ENCODE measurements at places on chromosomes 7 and 10. TPM values are rescaled to one million over a fixed set of nuclear protein-coding genes. Genes with fewer than 3 reads are reported as not detected.

The COPS6 gene
- total RNA-seq, result 35.2 TPM

- DNase-seq, result no peak
These were observed 11.6 kb downstream of the ABCA13 start for GRCh38 chr7:48182718-48183369.

GRCh38 chr7:104859754-104860426 is 154.1 kb upstream of the KMT2E start:
- DNase-seq, result no peak

- no peak for DNase-seq
These were observed 303.1 kb downstream of the ADARB2 start for GRCh38 chr10:1434202-1434601.

GRCh38 chr7:96388620-96389383 is 66.9 kb upstream of the SLC25A13 start:
- no peak for DNase-seq

GRCh38 chr7:108000875-108001763 is 1.8 kb downstream of the LAMB1 start:
- no peak for DNase-seq

GRCh38 chr10:91088300-91089140 is 131.9 kb upstream of the PCGF5 start:
- DNase-seq, result no peak

Measured in gastrocnemius medialis (tissue), 4 donors.